Stimulated activated CD4-positive, alpha-beta T cell treated with anti-CD3 and anti-CD28 coated beads, Interleukin-15, amount 100 ng/mL, for 1 hour (primary cell): ENCODE measurements at places on chromosomes 2 and 18.

DNA sequence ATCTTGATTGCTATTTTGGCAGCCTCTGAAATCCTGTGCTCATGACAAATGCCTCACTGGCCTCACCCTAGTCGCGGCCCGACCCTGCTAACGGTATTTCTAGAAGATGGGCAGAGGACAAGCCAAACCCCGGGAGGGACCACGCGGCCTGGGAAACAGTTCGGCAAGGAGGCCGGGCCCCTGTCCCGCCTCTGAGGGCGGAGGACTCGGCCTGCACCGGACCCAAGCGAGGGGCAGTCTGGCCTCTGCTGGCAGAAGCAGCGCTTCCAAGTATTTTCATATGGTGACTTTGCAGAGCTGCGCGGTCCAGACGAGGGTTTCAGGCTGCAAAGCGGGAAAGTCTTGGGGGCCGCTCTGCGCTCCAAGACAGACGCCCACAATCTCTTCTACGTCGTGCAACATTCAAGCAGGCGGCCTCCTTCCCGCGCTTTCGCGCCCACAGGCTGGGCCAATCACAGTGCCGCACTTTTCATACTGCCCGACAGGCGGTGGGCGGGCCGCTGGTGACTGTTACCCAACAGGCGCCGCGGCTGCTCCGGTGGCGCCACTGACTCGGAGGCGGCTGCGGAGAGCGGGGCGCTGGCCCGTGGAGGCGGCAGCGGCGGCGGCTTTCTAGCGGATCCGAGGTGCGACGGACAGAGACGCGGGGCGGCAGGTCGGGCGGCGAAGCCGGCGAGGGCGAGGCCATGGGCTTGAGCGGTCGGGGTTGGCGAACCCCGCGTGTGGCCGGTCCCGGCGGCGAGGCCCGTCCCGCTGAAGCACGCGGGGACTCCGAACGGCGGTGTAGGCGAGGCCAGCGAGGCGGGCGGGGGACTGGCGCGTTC is at the start of gene RBM44:
Gene RBM44, plus strand, starts transcription at position 544 of the 824 bp plus-strand sequence. CDS start 14,831 bp downstream, outside the sequence.
- no peak for DNase-seq

DNA sequence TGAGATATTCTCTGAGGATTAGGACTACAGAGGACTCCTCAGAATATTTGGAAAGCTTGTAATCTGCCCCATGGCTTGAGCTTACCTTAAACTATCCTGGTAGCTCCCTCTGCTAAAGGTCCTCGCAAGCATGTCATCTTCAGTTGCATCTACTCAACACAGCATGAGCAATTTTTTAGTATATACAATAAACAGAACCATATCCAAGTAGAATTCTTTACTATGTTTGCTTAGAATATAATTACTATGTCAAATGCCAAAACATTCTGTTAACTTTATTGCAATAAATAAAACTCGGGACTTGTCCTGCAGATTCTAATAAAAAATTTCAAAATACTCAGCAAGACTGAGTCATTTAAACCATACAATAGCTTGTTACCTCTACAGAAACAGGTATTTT is 62.8 kb downstream of the ABCB11 start:
- DNase-seq: no peak

DNA sequence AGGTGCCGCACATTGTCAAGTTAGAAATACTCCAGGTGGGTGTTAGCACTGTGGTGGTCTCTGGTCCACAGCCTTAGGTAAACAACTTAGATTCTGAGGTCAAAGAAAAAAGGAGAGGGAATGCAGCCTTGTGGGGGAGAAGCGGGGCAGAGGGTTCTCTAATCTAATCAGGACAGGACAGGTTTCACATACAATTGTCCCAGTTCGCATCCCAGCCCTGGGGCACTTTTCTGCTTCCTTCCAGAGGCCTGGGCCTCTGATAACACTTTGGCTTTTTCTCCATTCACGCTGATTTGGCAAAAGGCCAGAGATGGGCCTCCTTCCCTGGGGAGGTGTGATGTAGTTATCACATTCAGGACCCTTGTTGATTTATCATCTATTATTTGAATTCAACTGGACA is 32.5 kb downstream of the SLC1A4 start:
- DNase-seq: no peak

- DNase-seq: no peak
Observed at GRCh38 chr2:199206536-199206935, 251.2 kb downstream of the SATB2 start.

DNA sequence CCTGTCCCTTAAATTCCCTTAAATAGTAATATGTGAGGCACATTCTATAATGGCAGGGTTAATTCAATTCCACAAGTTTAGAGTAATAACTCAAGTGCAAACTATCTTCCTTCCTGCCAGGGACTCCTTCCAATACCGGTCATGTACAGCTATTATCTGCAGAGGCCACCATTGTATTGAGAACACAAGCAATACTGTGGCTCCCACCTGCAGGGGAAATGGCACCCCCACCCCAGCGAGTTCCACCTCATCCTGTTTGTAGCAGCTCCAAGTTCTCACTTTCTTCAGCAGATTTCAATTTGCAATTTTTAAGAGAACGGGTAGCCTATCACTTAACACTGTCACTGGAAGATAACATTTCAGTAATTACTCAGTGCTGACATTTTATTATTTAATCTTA is 172.1 kb upstream of the PID1 start:
- no peak for DNase-seq

GRCh38 chr2:109499566-109499965 is 114.2 kb downstream of the SEPTIN10 start:
- DNase-seq: no peak

DNA sequence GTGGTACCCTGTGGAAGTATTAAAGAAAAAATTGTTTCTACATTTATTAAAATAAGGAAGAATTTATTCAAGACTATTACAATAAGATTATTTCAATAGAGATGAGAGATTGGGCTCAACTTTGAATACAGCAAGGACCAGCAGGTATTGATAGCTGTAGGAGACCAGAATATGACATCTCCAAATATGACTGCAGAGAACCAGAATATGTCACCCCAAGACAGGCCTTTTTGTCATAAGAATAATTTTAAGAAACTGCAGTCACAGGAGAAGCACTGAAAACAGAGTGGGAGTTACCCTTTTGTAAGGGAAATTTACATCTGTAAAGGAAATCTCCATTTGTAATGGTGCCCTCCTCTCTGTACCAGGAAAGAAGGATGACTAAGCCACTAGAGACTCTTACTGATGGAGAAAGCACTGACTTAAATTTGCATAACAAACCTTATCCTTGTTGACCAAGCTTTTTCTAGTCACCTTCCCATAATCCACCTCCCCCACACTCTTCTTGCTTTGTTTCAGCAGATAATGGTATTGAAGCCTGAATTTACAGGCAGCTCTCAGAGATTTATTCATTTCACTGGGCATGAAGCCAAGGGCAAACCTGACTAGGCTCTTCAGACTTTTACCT is 145.1 kb upstream of the RMP24 start:
- DNase-seq: no peak

- no peak for DNase-seq
Observed at GRCh38 chr18:55850904-55851303, 262.9 kb upstream of the TCF4 start.

- no peak for DNase-seq
Observed at GRCh38 chr2:136411946-136412345, 294.0 kb upstream of the CXCR4 start.

- no peak for DNase-seq
Observed at GRCh38 chr2:54370405-54371104, 85.6 kb upstream of the SPTBN1 start.

DNA sequence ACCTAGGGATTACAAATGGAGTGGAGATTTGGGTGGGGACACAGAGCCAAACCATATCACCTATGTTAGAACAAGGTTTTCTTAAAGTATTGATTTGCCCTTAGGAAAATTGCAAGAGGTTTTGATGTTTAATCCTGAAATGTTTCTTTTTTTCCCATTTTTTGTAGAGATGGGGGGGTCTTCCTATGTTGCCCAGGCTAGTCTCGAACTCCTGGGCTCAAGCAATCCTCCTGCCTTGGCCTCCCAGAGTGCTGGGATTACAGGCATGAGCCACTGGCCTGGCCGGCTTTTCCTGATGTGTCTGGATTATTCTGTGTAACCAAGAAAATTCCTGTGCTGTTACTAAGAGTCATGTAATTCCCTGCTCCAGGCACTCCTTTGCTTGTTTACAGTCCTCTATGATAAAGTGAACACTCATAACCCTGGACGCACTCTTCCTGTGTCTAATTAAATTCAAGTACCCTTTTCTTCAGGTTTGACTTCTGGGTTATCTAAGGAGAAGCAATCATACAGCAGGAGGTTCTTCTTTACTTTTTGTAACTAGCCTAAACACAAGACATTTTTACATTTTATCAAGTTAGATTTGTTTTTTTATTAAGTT is 15.0 kb upstream of the CTDP1 start:
- no peak for DNase-seq

DNA sequence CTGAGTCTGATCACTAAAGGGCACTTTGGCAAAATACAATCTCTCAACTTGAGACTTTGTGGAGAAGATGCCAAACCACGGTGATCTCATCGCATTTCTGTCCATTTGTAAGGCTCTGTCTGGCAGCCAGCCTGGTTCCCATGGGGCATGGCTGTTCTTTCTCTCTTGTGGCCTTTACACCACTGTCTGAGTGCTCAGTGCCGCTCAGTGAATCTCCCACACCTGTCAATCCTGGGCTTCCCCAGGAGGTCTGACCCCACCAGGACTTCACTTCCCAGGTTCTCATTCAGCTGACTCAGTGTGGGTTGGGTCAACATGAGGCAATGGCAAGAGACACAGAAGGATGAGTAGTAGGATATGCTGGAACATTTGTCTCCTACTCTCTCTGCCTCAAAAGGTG is 96.8 kb upstream of the TRIB2 start:
- no peak for DNase-seq

DNA sequence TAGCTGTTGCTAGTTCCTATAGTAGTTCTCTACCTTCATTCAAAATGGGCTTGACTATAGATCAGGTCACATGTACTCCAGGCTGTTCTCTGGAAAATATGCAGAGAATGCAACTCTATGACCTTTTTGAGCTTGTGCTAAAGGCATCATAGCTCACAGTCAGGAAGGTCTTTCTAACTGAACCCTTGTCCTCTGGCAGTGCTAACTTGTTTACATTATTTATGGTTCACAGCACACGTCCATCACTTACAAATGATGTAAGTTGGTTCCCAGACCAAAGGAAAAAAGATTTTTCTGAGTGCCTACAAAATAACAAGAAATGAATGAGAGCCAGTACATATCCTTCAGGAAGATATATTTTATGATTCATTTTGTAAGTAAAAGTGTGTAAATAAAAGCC is 236.1 kb downstream of the GCA start:
- DNase-seq: no peak

GRCh38 chr2:214796911-214797310 is 12.6 kb downstream of the BARD1 start:
- no peak for DNase-seq

GRCh38 chr2:29119211-29119610 is 4.0 kb downstream of the CLIP4 start:
- no peak for DNase-seq

GRCh38 chr2:7899923-7900322 is 781.9 kb upstream of the ID2 start:
- no peak for DNase-seq

DNA sequence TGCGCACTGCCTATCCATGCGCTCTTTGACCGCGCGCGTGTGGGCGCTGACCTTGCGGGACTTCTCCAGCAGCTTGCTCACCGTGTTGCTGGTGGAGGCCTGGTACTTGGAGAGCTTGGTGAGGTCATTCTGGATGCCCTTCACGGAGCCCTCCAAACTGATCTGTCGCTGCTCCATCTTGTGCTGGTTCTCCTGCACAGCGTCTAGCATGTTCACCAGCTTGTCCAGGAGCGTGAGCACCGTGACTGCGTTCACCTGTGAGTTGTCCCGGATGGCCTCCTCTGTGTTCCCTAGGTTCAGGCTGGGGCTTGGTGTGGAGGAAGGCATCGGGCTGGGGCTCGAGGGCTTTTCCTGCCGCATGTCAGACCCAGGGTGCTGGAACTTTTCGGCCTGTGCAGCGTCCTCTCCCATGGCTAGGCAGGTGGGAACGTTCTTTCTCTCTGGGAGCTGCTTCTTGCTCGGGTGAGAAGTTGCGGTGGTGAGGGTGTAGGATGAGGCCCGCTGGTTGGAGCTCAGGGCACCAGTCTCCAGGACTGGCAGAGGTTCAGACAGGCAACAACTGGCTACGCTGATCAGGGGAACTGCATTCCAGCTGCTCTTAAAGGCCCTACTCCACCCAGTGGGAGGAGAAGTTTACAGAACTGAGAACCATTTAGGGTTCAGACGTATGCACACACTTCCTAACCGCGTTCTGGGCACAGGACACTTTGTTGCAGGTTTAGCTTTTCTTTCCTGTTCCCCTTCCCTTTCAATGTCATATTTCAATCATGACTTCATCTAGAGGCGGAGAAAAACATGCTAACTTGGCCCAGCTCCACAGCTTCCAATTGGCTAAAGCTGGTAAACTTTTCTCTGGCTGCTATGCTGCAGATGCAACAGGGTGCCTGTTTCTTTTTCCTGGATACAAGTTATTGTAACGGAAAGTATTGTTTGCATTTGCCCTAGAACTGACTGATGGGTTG is at the start of gene CAVIN2:
Gene CAVIN2, minus strand, starts transcription at position 574 of the 962 bp plus-strand sequence. Its CDS starts 163 bp downstream, at position 411.
- no peak for DNase-seq

- no peak for DNase-seq
Observed at GRCh38 chr2:235939471-235939870, 228.7 kb downstream of the GBX2 start.

- DNase-seq: no peak
Observed at GRCh38 chr18:58562999-58563667, 65.8 kb downstream of the ALPK2 start.

DNA sequence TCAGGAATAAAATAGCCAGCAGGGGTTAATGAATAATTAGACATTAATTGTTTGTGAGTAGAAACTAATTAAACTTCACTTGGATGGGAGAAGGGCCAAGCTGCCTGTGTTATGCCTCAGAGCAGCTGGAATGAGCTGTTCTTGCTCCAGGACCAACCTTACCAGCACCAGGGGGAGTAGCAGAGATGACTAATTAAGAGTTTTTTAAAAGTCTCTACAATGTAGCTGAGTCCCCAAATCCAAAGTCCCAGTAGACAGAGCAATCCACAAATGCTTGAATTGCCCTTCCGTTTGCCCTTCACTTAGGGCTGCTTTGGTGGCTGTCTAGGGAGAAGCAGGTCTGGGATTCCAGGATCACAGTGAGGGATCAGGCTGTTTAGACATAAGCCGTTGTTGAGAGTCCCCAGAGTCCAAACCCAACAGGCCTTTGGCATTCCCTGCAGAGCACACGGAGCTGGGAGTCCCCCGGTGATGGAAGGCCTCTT is 59.4 kb downstream of the RHOB start:
- DNase-seq: no peak
